Myometrial cell (primary cell): ENCODE measurements at places on chromosomes 3 and 15. TPM values are rescaled to one million over a fixed set of nuclear protein-coding genes. Genes with fewer than 3 reads are reported as not detected.

CHCHD6 gene
- total RNA-seq = 18.6 and 20.8 TPM in 2 replicates

FSIP1 gene
- total RNA-seq = 1.4 and 1.6 TPM in 2 replicates

THBS1 gene
- total RNA-seq = 114 and 120 TPM in 2 replicates

CPLX3 gene
- not detected in 2 replicates for total RNA-seq

LIPC gene
- total RNA-seq = 0.53 TPM in 1 of 2 replicates, not detected in the other

SLC22A13 gene
- not detected in 2 replicates for total RNA-seq

TEX55 gene
- total RNA-seq = not detected in 2 replicates

ARGFX gene
- not detected in 2 replicates for total RNA-seq
